Activated effector memory CD4-positive, alpha-beta T cell treated with Interleukin-2 at 50 U/mL for 16 hours (primary cell): ENCODE measurements at places on chromosomes 7 and 10.
A peak's percentile ranks its signal among the peaks of the same experiment; 100 is the strongest.

DNA sequence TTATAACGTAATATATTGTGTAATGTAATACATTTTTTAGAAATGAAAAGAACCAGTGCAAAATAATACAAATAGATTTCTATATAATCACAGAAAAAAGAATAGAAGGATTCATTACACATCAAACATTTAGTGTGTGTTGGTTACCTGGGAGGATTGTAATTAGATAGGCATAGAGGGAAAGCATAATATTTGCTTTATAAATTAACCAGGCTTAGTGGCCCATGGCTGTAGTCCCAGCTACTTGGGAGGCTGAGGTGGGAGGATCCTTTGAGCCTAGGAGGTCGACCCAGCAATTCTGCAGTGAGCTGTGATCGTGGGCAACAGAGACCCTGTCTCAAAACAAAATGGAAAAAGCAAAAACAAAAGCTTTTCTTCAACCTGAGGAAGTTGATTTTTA lies 5.0 kb upstream of the CNOT4 start:
- DNase-seq = no peak

GRCh38 chr7:115356139-115356746 lies 434.3 kb downstream of the MDFIC start:
- DNase-seq = no peak

DNA sequence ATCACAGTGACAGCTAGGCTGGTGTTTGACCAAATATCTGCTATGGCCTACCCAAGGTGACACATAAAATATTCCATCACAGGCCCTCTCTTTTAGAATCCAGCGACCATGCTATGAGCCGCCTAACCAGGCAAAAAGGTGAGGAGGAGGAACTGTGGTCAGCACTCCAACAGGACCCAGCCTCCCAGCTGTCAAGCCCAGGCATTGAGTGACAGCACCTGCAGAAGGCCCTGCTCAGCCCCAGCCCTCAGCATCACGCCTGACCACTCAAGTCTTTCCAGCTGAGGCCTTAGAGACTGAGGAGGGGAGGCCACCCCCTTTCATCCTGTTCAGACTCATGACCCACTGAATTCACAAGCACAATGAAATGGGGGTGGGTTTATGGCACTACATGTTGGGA lies 43.0 kb downstream of the CXCL12 start:
- DNase-seq = no peak

- no peak for DNase-seq
These were observed 13.3 kb upstream of the HILPDA start for GRCh38 chr7:128442356-128442755.

GRCh38 chr7:119578116-119578515 lies 694.9 kb upstream of the KCND2 start:
- DNase-seq = no peak

- no peak for DNase-seq
These were observed 16.9 kb upstream of the REEP3 start for GRCh38 chr10:63504145-63504881.

- DNase-seq = no peak
These were observed 3.4 kb upstream of the ARHGAP22 start for GRCh38 chr10:48608279-48608681.

DNA sequence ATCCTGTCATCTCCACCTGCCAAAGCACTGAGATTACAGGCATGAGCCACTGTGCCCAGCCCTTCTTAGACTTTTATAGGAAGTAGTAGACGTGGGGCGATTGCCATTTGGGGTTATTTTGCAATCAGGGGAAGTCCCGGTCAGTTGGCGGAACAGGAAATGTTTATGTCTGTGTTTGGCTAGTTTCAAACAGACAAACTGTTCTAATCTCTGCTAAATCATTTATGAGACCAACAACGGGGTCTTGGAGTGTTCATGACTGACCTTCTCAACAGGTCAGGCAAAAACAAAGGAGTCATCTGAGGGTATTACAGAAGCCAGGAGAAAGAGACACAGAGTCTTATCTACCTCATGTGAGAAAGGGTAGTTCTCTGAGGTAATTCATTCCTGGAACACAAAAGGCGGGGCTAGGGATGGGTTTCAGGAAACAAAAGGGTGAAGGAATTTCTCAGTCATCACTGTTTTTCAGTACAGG lies 6.6 kb upstream of the TPK1 start:
- DNase-seq = no peak

GRCh38 chr10:17684537-17684936 lies 40.6 kb downstream of the STAM start:
- no peak for DNase-seq

DNA sequence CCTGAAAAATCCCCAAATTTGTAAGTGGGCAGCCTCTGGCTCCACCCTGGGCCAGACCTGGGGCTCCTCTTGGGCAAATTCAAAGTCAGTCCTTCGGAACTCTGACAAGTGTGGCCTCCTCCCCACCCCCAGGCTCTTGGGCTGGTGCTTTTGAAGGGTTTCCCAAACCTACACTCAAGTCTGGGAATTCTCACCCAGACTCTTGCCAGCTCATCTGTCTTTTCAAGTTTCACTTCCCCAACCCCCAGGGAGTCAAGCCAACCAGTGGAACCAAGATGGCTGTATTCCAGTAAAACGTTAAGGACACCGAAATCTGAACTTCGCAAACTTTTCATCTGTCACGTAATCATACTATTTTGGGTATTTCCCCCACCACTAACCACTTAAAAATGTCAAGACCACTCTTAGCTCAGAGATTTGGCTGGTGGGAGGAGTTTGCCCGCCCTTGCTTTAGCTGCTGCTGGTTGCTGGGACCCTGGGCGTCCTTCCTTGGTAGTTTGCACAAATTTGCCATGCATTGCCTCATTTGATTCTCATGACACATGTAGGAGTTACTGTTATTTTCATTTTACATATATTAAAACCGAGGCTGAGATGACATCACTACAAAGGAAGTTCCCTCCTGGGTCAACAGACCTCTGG lies 1.7 kb upstream of the MYO1G start:
- DNase-seq = peak; percentile 28

DNA sequence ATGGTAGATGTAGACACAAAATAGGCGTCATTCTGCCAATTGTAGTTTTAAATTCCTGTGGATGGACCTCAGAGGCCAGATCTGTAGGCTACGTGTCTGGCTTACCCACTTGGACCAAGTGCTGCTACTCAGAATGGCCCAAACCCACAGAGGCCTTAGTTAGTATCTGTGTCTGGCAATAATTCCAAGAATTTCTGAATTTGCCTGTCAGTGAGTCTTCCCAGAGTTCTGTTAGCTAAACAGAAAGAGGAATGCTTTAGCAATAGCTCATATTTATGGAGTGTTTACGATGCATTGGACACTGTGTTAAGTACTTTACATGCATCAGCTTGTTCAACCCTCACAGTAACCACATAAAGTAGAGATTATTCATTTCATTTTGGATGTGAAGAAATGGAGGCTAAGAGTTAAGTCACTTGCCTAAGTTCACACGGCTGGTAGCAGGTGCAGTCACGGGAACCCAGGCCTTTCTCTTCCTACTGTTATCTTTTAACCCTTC lies 231.8 kb downstream of the PTEN start:
- DNase-seq = no peak

DNA sequence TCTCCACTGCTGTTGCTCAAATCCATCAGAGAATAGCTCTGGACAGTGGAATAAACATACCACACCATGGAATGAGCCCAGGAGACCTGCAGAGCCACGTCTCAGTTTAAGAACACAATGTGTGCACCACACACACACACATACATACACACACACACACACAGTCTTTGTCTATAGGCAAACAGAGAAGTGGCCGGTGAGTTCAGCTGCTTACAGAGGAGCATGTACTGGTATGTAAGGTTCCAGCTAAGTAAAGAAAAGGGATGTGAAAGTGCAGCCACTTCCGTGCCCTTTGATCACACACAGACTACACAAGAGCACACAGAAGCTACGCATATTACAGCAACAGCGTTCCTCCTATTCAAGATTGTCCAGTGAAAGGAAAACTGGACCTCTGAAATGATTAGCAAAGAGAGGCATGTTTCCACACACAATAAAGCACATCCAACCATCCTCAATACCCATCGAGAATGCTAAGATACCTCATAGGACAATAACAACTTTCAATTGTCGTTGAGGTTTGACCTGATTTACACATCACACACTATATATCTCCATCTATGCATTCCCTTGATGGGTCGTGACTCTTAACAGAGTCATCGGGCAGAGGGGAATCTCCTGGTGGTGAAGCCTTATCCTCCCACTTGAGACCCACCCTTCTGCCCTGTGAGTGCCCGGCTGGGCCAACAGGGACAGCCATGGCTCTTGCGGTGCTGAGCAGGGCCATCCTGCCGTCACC lies 23.6 kb downstream of the SLC35B4 start:
- DNase-seq = no peak

- DNase-seq = peak; percentile 46
These were observed 232.2 kb downstream of the DNAJB6 start for GRCh38 chr7:157568770-157569584.

- no peak for DNase-seq
These were observed 7.4 kb upstream of the TRPV6 start for GRCh38 chr7:142892951-142893350.

GRCh38 chr7:116455009-116455408 lies 44.5 kb upstream of the CAV2 start:
- no peak for DNase-seq

DNA sequence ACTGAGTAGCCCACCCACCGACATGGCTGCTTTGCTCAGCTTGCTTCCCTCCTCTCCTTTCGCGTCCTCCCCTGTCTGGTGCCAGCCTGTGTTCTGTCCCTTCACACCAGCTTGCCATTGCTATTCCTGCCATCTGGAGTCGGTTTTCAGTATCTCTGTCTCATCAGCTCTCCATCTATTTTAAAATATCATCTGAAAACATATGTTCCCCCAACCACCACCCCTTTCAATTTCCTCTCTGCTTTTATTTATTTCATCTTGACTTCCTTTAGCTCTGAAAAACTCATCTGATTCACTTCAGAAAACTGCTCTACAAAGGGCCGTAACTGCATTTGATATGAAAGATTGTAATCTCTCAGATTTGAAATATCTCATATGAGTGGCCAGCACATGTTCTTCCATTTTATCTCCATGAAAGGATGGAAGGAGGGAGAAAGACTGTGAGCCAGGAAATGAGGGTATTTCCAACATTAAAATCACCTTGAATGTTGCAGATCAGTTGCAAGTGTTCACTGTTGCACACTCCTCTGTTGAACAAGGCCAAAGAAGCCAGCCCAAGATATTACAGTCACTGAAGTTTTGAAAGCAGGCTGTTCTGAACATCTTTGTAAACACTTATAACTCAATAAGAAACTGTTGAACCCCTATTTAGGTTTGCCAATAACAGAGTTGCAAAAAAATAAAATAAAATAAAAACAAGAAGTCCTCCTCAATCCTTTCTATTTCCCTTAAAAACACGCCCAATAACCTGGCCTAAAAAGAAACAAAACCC lies 202.4 kb upstream of the NEBL start:
- DNase-seq = no peak

- DNase-seq = no peak
These were observed 80.1 kb upstream of the PRSS1 start for GRCh38 chr7:142669074-142669654.

- DNase-seq = no peak
These were observed 67.0 kb downstream of the CDK6 start for GRCh38 chr7:92769394-92769699.

DNA sequence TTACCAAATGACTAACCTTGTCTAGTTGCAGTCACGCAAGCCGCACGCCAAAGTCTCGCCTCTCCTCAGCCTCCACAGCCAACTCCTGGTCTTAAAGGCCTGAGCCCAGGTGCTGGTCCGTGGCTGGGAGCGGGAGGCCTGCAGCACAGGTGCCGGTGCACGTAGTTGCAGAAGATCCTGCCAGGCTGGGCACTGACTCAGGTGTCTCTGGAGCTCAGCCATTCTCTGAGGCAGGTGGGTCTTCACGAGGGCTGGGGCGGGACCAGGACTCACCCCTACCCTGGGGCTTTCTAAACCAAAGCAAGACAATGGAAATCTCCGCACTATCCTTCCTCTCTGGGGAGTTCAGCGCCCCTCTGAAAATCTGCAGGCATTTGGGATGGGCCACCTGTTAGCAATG lies 216.4 kb downstream of the MLLT10 start:
- DNase-seq = no peak

DNA sequence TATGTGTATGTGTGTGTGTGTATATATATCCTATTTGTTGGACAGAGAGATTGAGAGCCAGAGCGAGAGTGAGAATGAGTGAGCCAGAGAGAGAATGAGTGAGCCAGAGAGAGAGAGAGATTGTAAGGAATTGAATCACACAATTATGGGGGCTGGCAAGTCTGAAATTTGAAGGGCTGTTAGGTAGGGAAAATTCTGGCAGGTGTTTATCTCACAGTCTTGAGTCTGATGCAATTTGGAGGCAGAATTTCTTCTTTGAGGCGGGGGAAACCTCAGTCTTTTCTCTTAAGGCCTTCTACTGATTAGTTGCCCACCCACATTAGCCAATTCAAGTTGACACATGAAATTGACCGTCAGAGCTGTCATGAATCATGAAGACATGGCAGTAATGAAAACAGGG lies 41.0 kb upstream of the WASL start:
- no peak for DNase-seq

- DNase-seq = no peak
These were observed 342.7 kb upstream of the KLF6 start for GRCh38 chr10:4127518-4128315.

- no peak for DNase-seq
These were observed 217.1 kb upstream of the ZMIZ1 start for GRCh38 chr10:78851647-78852046.

DNA sequence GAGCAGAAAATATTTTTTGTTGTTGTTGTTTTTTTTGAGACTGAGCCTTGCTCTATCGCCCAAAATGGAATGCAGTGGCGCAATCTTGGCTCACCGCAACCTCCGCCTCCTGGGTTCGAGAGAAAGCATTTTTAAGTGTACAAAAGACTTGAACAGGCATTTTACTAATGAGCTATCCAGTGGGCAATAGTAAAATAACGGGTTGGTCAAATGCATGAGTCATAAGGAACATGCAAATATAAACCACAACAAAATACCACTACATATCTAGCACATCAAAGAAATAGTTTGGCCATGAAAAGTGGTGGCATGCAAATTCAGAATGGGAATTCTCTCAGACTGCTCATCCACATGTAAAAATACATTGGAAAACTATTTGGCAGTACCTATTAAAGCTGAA lies 71.7 kb upstream of the TMEM106B start:
- DNase-seq = no peak

- DNase-seq = no peak
These were observed 38.2 kb downstream of the AGAP3 start for GRCh38 chr7:151124481-151124880.

DNA sequence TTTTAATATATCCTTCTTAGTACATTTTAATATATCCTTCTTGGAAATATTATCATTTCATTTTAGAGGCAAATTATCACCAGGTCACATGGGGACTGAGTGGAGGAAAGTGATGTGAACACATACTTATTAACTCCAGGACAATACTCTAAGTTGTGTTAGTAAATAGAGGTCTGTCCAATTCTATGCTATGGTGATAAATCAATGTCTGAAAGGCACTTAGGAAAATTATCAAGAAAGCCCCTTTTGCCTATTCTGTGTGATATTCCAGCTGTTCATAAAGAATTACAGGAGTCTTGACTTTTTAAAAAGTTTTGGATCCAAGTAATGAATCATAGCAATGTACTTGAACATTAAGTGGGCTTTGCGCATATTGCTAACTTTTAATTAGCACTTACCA lies 88.5 kb downstream of the THSD7A start:
- no peak for DNase-seq

- peak; percentile 68 for DNase-seq
These were observed 561 bp upstream of the HNRNPF start for GRCh38 chr10:43409385-43410109.

- no peak for DNase-seq
These were observed 97.9 kb upstream of the ZNF746 start for GRCh38 chr7:149595541-149595940.

- DNase-seq = peak; percentile 33
These were observed 20.1 kb downstream of the LDB3 start for GRCh38 chr10:86688398-86688921.
